Esophagus muscularis mucosa (tissue), 4 donors: ENCODE measurements at places on chromosomes 1 and 21. TPM values are rescaled to one million over a fixed set of nuclear protein-coding genes. Genes with fewer than 3 reads are reported as not detected.

Gene DNAJC6
- 4.3 TPM for total RNA-seq

Gene PTPRU
- total RNA-seq, result 32.7 TPM

Gene CYP4X1
- total RNA-seq, result 4.3 TPM

Gene KCNK1
- 1.6 TPM for total RNA-seq

Gene UMODL1
- not detected for total RNA-seq

Gene FAM72C
- not detected for total RNA-seq

Gene RNU1-4
- not detected for total RNA-seq

Gene LRRC7
- total RNA-seq, result 2.5 TPM

Gene ANKRD34A
- total RNA-seq, result 0.66 TPM

Gene TTC24
- total RNA-seq, result not detected

Gene SMIM34
- not detected for total RNA-seq

Gene FCRL1
- not detected for total RNA-seq

Gene IQCC
- 0.66 TPM for total RNA-seq

Gene MAN1C1
- total RNA-seq, result 20.2 TPM

Gene IVL
- total RNA-seq, result not detected

Gene RNF186
- not detected for total RNA-seq

Gene SDE2
- 15.0 TPM for total RNA-seq

Gene KANK4
- total RNA-seq, result 0.84 TPM

Gene GRIK1
- total RNA-seq, result 0.33 TPM

Gene TMPRSS3
- total RNA-seq, result not detected

Gene OSBPL9
- 84.5 TPM for total RNA-seq

Gene ZFP69
- total RNA-seq, result 5.6 TPM

Gene LCE3D
- not detected for total RNA-seq

Gene SAMSN1
- total RNA-seq, result 2.9 TPM

Gene IFNLR1
- total RNA-seq, result 0.50 TPM

Gene RCSD1
- total RNA-seq, result 18.7 TPM

Gene ADORA3
- 13.3 TPM for total RNA-seq

Gene KRTAP23-1
- not detected for total RNA-seq

Gene CIART
- 26.0 TPM for total RNA-seq

Gene KCNA3
- 1.1 TPM for total RNA-seq

Gene DDR2
- total RNA-seq, result 168 TPM

Gene HMCN1
- total RNA-seq, result 77.7 TPM

Gene GPR25
- total RNA-seq, result not detected

Gene ZNF648
- not detected for total RNA-seq

Gene RIMS3
- total RNA-seq, result 13.0 TPM

Gene TAS1R1
- not detected for total RNA-seq

Gene AIM2
- total RNA-seq, result 0.32 TPM

Gene SH3D21
- total RNA-seq, result 1.7 TPM

Gene TNFRSF4
- total RNA-seq, result 1.1 TPM

Gene KCNJ15
- 1.2 TPM for total RNA-seq

Gene ROR1
- total RNA-seq, result 7.1 TPM

Gene LACTBL1
- not detected for total RNA-seq

Gene ELAPOR1
- 0.52 TPM for total RNA-seq

Gene WNT3A
- not detected for total RNA-seq

Gene EVA1C
- 72.7 TPM for total RNA-seq
